Mesendoderm (in vitro differentiated cells): ENCODE measurements at places on chromosomes 2 and 18.

- H3K27me3 ChIP-seq = no peaks in the 10 kb centered on the region
- no peak overlapping the region for H3K4me3 ChIP-seq
- H3K4me1 ChIP-seq = no peaks in the 10 kb centered on the region
- H3K36me3 ChIP-seq = no peaks in the 10 kb centered on the region
- H3K27ac ChIP-seq = no peak overlapping the region
These were observed 96.3 kb downstream of the C18orf54 start for GRCh38 chr18:54453996-54454395.

GRCh38 chr2:32074134-32074506 lies 10.8 kb downstream of the SPAST start:
- H3K27me3 ChIP-seq = no peaks in the 10 kb centered on the region
- H3K4me3 ChIP-seq = no peak overlapping the region
- H3K4me1 ChIP-seq = no peaks in the 10 kb centered on the region
- H3K27ac ChIP-seq = no peak overlapping the region

DNA sequence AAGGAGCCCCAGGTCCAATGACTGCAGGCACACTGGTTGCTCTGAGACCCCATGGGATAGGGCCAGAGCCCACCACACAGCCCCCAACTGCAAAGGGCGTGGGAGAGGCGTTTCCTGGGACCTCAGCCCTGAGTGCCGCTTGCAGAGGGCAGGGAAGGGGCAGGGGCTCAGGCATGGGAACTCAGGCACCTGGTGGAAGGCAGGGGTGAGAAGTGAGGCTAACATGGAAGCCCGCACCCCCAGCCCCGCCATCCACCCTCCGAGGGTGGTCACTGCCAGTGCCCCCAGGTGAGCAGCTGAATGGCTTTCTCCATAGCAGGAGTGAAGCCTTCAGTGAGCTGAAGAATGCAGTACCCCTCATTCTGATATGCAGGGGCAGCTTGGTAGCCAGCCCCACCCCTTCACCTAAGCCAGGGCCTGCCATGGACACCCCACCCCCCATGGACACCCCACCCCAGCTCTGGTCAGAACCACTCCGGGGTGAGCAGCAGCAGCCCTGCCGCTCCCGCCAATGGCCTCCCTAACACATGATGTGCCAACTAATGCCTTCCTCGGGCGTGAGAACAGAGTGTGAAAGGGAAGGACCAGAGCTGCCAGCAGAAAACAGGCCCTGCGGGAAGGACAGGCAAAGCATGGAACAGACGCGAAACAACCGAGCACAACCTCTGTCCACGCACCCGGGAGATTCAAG lies 6.6 kb downstream of the KIF1A start:
- peaks cover 5% of the 10 kb centered on the region for H3K36me3 ChIP-seq
- no peaks in the 10 kb centered on the region for H3K27me3 ChIP-seq
- H3K4me3 ChIP-seq = no peak overlapping the region

DNA sequence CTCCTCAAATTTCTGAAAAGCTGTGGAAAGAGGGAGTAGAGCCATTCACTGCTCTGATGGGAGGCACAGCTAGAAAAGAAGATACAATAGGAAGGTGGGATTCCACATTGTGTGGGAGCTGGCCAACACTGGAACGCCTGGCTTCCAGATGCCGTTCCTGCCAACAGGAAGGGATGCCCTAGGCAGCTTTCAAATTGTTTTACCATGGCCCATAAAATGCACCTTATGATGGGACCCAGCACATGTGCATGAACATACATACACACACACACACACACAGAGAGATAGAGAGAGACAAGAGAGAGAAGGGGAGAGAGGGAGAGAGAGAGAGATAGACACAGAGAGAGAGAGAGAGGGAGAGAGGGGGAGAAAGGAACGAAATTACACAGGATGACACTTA lies 86.1 kb upstream of the BZW1 start:
- H3K36me3 ChIP-seq = no peaks in the 10 kb centered on the region
- no peak overlapping the region for H3K4me3 ChIP-seq
- no peaks in the 10 kb centered on the region for H3K4me1 ChIP-seq
- H3K27me3 ChIP-seq = no peaks in the 10 kb centered on the region
- H3K27ac ChIP-seq = no peak overlapping the region
- DNase-seq = no peak

DNA sequence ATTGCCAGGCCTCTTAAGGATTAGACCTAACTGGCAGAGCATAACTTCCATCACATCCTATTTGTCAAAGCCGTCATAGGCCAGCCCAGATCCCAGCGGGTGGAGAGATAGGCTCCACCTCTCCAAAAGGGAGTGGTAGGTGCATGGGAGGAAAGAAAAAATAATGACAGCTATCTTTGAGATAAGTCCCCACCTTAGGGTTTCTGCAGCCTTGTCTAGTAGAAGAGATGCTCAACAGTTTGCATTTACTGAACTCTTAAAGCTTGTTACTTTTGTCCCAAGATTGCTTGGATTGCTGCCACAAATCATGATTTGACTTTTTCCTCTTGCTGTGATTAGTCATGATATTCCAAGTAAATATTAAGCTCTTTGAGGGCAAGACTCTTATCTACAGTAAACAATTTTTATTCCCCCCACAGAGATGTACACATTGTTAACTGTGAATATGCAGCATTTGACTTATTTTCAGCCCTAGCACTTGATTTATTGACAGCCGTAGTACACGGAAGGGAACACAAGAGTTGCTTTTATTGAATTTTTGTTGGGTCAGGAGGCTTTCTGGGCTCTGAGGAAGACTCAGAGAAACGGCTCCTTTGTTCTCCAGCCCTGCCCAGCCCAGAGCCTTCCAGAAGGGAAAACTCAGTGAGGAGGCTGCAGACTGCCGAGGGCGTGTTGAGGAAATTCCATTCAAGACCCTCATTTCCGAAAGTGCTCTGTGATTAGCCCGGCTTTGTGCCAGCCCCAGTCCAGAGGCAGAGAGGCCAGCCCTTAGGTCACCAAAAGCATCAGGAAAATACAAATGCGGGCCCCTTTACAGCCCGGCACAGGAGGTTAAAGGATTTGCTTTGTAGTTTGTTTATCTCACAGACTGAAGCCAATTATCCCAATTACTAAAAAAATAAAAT lies 75.5 kb upstream of the ZNF532 start:
- no peaks in the 10 kb centered on the region for H3K36me3 ChIP-seq
- no peaks in the 10 kb centered on the region for H3K27me3 ChIP-seq
- no peak overlapping the region for H3K4me3 ChIP-seq
- peak overlapping the region; percentile 16 for H3K27ac ChIP-seq
- peak; percentile 61 for DNase-seq

DNA sequence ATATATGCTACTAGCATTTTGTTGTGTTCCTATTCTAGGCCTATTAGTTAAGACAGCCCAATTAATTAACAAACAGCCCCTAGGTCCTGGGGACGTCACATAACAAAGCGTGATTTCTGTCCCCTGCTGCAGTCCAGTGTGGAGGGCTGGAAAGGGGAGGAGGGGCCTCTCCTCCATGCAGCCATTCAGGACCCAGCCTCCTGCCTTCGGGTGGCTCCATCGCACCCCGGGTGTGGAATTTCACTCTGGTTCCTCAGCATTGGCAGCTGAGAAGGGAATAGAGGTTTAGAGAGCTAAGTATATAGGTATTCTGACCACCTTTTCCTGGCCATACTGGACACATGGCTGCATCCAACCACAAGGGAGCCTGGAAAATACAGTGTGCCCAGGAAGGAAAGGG lies 42.4 kb downstream of the MC2R start:
- no peak overlapping the region for H3K4me3 ChIP-seq
- peaks cover 4% of the 10 kb centered on the region for H3K27me3 ChIP-seq

GRCh38 chr18:70246061-70246466 lies 40.6 kb upstream of the RTTN start:
- H3K27ac ChIP-seq = no peak overlapping the region
- no peaks in the 10 kb centered on the region for H3K27me3 ChIP-seq
- H3K4me3 ChIP-seq = no peak overlapping the region
- no peaks in the 10 kb centered on the region for H3K36me3 ChIP-seq
- no peaks in the 10 kb centered on the region for H3K4me1 ChIP-seq

DNA sequence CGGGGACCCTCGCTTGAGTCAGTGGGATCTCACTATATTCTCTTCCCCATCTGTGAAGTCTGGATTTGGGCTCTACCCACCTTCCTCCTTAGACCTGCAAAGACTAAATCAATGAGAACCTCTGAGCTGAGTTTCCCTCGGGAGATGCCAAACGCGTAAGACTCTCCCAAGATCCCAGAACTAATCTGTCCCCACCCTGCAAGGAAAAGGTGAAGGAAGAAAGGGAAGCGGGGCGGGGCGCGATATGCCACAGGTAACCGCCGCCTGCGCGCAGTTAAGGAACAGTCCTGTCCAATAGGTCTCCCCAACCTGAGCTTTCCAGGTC lies 780 bp downstream of the SRD5A2 start:
- no peak for DNase-seq
- H3K27me3 ChIP-seq = peaks cover 31% of the 10 kb centered on the region
- no peak overlapping the region for H3K4me3 ChIP-seq
- no peaks in the 10 kb centered on the region for H3K36me3 ChIP-seq

DNA sequence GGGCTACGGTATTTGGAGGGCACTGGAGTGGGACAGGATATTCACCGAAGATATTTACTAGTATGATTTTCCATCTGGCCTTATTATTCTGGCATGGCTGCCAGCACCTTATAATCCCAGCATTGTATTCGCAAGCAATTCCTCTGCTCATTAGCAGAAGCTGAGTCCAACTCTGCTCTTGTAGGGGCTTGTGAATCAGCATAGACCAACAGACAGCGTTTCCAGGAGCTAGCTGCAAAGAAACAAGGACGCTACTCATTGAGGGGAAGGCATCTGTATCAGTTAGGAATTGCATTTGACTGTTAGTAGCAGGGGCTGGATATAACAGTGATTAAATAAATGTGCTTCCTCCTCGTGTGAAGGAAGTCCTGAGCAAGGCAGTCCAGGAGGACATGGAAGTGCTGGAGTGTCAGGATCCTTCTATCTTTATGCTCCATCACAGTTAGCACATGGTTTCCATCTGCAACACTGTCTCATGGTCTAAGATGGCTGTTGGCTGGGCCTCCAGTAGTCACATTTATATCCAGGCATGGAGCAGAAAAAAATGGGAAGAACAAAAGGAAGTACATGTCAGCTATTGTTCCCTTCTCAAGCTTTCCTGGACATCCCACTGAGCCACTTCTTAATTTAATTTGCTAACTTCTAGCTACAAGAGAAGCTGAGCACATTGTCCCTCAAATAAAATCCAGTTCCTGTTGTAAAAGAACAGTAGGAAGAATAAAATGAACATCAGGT lies 214.1 kb downstream of the C1D start:
- H3K4me1 ChIP-seq = no peaks in the 10 kb centered on the region
- H3K4me3 ChIP-seq = no peak overlapping the region
- H3K27ac ChIP-seq = no peak overlapping the region
- no peak for DNase-seq

GRCh38 chr18:51164342-51164741 lies 33.1 kb downstream of the MEX3C start:
- H3K4me3 ChIP-seq = no peak overlapping the region
- DNase-seq = no peak
- no peak overlapping the region for H3K27ac ChIP-seq

- no peaks in the 10 kb centered on the region for H3K36me3 ChIP-seq
- no peaks in the 10 kb centered on the region for H3K27me3 ChIP-seq
- H3K27ac ChIP-seq = no peak overlapping the region
- DNase-seq = no peak
These were observed 36.4 kb downstream of the LANCL1 start for GRCh38 chr2:210440206-210440605.

DNA sequence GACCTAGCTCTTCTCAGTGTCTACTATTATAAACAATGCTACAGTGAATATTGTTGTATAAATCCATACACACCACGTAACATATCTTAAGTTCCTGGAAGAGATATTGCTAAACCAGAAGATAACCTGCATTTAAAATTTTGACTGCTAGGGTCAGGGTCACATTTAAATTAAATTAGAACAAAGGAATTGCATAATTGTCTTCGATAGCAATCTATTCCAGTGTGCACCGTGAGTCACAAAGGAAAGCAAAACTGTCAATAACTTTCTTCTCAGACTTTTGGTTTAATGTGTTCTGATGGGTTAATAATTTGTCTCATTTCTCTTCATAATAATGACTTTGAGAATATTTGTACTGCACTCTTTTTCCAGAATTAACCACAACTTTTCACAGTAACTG lies 4.2 kb downstream of the GEN1 start:
- no peaks in the 10 kb centered on the region for H3K4me1 ChIP-seq
- no peaks in the 10 kb centered on the region for H3K27me3 ChIP-seq
- DNase-seq = no peak
- no peak overlapping the region for H3K27ac ChIP-seq

- H3K4me3 ChIP-seq = no peak overlapping the region
- H3K27me3 ChIP-seq = no peaks in the 10 kb centered on the region
- no peaks in the 10 kb centered on the region for H3K36me3 ChIP-seq
- peak; percentile 84 for DNase-seq
- peaks cover 3% of the 10 kb centered on the region for H3K4me1 ChIP-seq
These were observed 245.6 kb downstream of the TPGS2 start for GRCh38 chr18:36582988-36583745.

- peak; percentile 86 for DNase-seq
These were observed 61.9 kb downstream of the GREB1L start for GRCh38 chr18:21303895-21304294.

- no peak overlapping the region for H3K4me3 ChIP-seq
- H3K27ac ChIP-seq = no peak overlapping the region
- H3K4me1 ChIP-seq = no peaks in the 10 kb centered on the region
- DNase-seq = no peak
- no peaks in the 10 kb centered on the region for H3K27me3 ChIP-seq
- H3K36me3 ChIP-seq = no peaks in the 10 kb centered on the region
These were observed 93.4 kb downstream of the PPP1R1C start for GRCh38 chr2:182078988-182079602.

DNA sequence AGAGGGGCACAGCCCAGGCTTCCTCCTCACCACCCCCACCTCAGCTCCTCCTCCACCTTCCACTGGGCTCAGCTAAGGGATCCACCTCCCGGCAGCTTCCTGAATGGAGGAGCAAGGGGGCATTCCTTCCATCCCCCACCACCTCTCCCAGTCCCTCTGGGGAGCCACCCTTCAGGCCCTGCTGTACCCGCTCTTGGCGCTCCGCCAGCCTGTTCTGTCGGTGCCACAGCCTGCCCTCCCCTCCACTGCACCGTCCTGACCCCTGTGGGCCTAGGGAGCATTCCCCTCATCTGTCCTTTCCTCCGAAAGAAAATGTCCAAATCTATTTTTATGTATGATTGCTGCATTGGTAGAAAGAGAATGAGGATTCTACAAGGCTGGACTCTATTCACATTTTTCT lies 59.9 kb downstream of the KIF1A start:
- H3K27ac ChIP-seq = no peak overlapping the region
- no peak overlapping the region for H3K4me3 ChIP-seq
- no peaks in the 10 kb centered on the region for H3K4me1 ChIP-seq
- H3K36me3 ChIP-seq = peaks cover 6% of the 10 kb centered on the region

DNA sequence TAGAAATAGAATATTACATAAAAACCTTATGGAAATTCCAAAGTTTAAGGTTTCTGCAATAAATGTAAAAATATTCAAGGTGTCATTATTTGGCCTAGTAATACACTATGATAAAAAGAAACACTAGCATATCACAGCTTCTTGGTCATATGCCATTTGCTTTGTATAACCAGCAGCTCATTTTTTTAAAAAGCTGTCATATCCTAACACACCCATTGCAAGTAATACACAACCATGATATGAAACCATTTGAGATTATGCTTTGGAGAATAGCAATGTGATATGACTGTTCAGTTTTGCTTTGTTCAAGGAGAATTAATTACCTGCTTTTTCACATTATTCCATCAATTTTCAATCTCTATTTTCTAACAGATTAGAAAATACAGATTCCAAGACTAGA lies 149.0 kb downstream of the IKZF2 start:
- no peak overlapping the region for H3K4me3 ChIP-seq
- DNase-seq = no peak
- H3K36me3 ChIP-seq = no peaks in the 10 kb centered on the region
- no peak overlapping the region for H3K27ac ChIP-seq
- no peaks in the 10 kb centered on the region for H3K4me1 ChIP-seq
- H3K27me3 ChIP-seq = no peaks in the 10 kb centered on the region
